ENCODE measurements at places on chromosomes 7 and 10. TPM values are rescaled to one million over a fixed set of nuclear protein-coding genes. Genes with fewer than 3 reads are reported as not detected.

GRCh38 chr10:17005621-17006566, 123.7 kb downstream of the CUBN start:
- DNase-seq = no peak

DNA sequence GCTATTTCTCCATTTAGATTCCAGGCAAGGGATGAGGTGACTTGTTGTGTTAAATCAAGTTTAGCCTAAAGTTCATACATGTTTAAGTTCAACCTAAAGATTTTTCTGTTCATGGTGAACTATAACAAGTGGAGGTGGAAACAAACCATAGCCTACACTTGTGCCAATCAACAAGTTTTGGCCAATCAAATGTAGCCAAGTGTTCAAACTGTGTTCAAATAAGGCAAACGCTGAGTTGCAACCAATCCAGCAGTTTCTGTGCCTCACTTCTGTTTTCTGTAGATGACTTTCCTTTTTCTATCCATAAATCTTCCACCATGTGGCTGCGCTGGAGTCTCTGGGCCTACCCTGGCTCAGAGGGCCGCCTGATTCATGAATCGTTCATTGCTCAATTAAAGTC, 4.5 kb upstream of the VOPP1 start:
- no peak for DNase-seq

The NPY4R2 gene
- 0.16 TPM for total RNA-seq

GRCh38 chr7:28718545-28718944, 239.6 kb downstream of the TRIL start:
- no peak for DNase-seq

DNA sequence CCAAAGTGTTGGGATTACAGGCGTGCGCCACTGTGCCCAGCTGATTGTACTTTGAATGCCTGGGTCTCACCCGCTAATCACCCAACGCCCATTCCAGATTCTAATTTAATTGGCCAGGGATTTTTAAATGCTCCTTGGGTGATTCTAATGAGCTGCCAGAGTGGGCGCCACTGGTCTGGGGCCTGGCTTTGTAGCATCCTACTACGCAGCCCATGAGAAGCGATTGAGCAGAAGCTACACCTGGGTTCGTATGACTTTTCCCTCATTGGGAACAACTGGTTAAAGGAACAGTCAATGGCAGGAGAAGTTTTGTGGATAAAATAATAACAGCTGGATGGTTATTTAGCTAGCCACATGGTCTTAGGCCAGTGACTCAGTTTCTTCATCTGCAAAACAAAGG, 108.0 kb downstream of the SPAG6 start:
- DNase-seq = no peak

DNA sequence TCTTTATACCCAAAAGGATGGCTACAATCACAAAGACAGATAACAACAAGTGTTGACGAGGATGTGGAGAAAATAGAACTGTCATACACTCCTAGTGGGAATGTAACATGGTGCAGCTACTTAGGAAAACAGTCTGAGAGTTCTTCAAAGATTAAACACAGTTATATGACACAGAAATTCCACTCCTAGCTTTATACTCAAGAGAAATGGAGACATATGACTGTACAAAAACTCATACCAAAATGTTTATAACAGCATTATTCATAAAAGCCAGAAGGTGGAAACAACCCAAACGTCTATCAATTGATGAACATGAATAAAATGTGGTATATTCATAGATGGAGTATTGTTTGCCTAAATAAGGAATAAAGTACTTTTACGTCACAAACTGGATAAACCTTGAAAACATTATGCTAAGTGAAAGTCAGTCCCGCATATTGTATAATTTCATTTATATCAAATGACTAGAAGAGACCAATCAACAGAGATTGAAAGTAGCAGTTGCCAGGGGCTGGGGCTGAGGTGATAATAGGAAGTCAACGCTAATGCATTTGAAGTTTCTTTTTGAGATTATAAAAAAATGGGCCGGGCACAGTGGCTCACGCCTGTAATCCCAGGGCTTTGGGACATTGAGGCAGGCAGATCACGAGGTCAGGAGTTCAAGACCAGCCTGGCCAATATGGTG, 61.6 kb upstream of the SRPK2 start:
- no peak for DNase-seq

- no peak for DNase-seq
Observed at GRCh38 chr7:70855373-70855772, 276.6 kb upstream of the GALNT17 start.

The KLHL7 gene
- total RNA-seq = 38.5 TPM

GRCh38 chr7:140014123-140014522, 48.6 kb downstream of the PARP12 start:
- DNase-seq = no peak

The ZNF92 gene
- 30.6 TPM for total RNA-seq

DNA sequence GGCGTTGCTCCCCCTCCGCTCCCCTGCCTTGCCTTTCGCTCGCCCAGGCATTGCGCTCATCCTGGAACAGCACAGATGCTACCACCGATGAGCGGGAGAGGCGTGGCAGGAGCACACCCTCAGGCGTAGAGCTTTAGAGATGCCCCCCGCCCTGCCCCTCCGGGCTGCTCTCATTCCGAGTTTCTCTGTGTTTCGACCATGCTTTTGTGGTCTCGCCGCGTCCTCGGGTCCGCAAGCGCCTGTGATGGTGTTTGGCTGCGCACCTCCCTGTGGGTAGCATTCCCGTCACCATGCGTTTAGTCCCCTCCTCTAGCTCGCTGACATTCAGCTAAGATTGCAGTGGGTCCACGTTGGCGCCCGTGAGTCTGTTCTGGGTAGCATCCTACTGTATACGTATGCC, 18.7 kb downstream of the NOM1 start:
- DNase-seq = no peak

DNA sequence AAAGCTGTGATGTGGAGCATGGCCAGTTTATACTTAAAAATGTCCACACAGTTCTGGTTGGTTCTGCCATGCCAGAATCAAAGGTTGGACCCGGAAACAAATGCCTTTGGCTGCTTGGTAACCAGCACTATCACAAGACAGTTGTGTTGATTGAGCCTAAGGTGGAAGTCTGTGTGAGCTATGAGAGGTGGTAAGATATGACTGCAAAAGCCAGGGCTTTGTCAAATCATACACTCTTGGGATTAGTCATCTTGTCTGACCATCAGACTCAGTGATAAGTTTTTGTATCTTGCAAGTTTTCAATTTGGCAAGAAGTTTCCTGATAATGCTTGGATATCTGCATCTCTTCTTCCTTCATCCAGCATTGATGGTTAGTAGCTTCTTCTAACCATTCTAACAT, 35.5 kb downstream of the GPR141 start:
- no peak for DNase-seq

The NCF1 gene
- total RNA-seq = 0.37 TPM

GRCh38 chr10:2340831-2341647, 603.7 kb upstream of the ADARB2 start:
- no peak for DNase-seq

DNA sequence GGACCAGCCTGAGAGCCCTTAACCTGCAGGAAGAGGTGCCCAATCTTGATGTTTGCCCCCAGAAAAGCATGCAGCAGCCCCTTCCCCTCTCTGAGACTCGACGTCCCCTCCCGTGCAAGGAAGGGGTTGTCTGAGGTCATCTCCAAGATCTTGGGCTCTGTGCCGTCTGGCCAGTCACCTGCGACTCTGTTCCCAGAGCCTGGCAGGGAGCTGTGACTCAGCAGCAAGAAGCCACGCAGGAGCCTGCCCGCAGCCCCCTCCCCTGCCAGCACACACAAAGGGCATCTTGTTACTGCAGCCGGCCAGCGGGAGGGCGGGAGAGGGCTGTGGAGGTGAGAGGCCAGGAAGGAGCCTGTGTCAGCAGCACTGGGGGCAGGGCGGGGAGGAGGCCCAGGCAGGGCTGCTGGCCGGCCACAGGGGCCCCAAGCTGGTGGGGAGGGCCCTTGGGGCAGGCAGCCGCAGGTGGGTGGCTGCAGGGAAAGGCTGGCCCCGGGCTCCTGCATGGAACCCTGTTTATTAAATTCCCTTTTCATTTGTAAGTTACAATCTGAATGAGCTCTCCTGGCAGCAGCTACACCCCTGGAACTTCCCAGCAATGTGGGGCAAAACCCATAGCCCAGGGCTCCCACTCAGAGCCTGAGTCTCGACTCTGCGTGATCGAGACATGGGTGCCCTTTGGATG, 103.7 kb upstream of the ZMIZ1 start:
- DNase-seq = no peak

DNA sequence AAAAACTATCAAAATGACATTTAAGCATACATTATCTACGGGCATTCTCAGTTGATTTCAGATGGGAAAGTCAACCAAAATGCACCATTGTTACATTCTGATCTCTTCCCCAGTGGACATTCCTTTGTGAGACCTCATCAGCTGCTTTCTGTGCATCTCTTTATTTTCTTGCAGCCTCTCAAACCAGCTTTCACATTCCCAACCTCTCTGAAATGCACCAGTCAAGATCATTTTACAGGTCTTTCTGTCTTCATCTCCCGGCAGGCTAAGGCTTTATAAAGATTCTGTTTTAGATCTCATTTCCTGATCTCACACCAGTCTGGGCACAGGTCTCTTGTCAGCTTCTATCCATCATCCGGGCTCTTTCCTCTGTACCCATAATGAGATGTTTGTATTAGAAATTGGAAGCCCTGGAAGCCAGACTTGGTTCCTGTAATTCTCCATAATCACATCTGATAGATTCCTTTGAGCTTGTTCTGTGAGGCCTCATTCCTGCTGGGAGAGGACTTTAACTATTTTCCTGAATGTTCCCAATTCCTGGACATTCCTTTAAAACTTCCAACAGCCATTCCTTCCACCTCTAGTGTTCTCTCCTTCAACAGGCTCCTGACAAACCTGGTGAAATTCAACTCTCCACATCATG, 44.3 kb upstream of the ARL4A start:
- no peak for DNase-seq

- no peak for DNase-seq
Observed at GRCh38 chr10:114810926-114811325, 10.7 kb upstream of the FHIP2A start.

DNA sequence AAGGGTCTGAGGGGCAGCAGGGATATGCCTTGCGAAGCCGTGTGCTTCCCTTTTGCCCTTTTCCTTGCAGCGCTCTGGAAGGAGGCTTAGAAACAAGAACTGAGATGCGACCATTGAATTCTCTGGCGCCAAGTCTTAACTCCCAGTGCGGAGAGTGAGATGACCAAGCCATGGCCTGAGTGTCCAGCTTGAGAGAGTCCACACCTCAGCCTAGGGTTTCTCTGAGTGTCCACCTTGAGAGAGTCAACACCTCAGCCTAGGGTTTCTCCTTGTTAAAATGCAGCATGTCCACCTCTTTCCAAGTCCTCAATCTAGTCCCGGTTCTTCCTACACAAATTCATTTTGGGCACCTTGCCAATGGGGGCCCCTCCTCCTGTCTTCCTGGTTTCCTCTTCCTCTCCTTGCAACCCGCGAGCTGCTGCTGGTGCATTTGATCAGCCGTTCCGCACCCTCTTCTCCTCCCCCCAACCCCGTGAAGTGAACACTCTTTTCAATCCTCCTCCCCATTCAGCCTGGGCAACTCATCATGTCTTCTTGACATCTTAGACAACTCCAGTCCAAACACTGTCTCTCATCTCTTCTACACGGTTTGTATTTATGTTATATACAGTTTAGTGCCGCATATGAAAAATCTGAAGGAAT, 178.2 kb upstream of the PITRM1 start:
- DNase-seq = no peak

All from urinary bladder (tissue), 4 donors.